ENCODE measurements at places on chromosomes 5 and 9.
A peak's percentile ranks its signal among the peaks of the same experiment; 100 is the strongest.

DNA sequence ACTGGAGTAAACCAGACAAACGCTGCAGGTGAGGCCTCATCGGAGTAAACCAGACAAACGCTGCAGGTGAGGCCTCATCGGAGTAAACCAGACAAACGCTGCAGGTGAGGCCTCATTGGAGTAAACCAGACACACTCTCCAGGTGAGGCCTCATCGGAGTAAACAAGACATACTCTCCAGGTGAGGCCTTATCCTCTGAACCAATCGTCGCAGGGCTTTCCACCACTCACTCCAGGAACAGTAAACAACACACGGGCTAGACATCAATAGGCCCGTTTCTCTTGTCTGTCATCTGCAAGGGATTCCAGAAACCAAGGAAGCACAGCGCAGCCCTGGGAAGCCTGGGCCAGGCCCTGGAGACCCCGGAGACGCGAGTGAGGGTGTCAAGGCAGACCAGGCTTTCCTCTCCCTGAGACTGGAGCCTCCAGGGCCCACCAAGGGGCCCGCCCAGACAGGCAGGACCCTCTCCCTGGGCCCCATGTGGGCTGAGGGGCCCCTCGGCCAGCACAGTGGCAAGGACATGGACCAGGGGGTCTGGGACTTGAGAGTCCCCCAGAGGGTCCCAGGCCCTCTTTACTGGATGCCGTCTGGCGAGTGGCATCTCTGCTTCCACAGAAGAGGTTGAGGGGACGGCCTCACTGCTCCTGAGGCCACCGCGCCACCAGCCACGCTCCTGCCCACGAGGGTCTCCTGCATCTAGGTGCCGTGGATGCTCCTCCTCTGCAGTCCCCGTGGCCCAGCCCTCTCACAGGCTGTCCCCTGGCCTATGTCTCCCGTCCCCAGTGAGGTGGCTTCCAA, 26.4 kb upstream of the NSMF start:
- DNase-seq, result no peak

DNA sequence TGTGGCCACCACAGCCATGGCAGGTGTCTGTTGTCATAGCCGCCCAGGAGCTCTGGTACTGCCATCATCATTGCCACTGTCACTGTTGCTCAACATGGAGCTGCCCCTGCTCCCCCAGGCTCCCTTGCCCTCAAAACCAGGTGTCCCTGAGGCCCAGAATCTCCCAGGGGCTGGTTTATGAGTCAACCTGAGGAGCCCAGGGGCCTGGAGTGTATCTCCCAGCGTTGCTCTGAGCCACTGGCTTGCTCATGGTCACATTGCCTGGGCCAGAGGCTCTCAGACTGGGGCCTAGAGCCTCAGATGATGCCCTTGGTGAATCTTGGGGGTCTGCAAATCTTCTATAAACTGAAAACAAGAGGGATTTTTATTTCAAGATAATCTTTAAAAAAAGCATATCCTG, 24.7 kb upstream of the TBC1D2 start:
- no peak for DNase-seq

DNA sequence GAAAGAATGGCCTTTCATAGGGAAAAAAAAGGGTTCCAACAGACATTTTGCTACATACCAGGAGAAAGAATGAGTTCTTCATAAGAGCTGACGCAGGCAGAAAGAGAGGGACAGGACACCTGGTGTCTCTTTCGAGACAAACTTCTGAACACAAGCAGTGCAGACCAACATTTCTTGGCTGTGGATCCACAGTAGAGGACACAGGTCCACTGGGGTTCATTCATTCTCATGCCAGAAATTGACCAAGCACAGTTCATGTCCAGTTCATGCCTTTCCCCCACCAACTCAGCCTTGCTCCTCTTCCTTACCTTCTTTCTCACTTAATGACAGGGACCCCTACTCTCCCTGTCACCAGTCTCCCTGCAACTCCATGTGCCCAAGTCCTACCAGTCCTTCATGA, 137.7 kb downstream of the WDR41 start:
- DNase-seq, result no peak

DNA sequence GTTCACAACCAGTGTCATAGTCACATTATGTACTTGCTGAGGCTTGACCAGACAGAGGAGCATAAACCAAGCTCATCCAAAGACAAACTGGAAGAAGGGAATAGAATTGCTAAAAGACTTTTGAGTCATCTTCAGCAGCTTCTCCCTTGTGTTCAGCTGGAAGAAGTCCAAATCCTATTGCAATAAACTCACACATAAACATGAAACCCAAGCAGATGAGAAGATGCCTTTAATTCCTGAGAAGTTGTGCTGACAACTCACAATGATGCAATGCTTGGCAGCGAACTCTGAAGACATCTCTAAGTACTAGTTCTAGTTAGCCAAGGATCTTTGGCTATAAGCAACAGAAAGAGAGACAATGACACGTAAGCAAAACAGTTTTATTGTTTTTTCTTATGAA, 642.1 kb downstream of the KCTD16 start:
- DNase-seq, result no peak

GRCh38 chr5:112388739-112389138, 30.3 kb downstream of the EPB41L4A start:
- DNase-seq, result no peak

DNA sequence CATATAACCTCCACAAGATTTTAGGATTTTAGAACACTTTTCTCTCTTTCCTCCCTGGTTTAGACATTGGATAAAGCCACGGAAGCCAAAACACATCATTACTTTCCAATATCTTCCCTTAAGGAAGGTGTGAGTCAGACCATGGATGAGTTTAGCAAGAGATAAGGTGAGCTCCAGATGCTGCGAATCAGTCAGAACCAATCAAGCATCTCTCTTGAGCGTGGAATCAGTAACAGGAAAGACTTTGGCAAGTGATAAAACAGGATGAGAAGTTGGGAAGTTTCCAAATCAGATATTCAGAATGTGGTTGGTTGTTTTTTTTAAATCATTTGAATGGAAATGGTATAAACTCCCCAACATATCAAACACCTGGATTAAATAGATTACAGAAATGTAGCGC, 397.8 kb downstream of the EFNA5 start:
- DNase-seq, result no peak

GRCh38 chr5:179974946-179975712, 67.4 kb upstream of the TBC1D9B start:
- peak; percentile 19 for DNase-seq

- DNase-seq, result no peak
Observed at GRCh38 chr5:73298772-73299630, 126.0 kb downstream of the TMEM174 start.

DNA sequence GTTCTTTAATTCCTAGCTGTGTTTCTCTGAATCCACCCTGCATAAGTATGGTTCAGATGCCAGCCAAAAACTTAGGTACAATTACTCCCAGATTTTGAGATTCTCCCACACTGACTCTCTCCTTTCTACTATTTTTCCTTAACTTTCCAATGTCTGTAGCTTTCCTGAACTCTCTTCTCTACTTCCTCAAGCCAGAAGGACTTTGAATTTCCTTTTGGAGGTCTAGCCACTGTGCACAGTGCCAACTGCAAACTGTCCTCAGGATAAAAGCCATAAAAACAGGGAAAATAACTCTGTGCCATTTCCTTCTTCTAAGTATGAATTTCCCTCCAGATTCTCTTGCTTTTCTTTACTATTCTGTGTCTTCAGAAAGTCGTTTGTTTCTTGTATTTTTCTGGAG, 157.2 kb downstream of the AP3B1 start:
- no peak for DNase-seq

DNA sequence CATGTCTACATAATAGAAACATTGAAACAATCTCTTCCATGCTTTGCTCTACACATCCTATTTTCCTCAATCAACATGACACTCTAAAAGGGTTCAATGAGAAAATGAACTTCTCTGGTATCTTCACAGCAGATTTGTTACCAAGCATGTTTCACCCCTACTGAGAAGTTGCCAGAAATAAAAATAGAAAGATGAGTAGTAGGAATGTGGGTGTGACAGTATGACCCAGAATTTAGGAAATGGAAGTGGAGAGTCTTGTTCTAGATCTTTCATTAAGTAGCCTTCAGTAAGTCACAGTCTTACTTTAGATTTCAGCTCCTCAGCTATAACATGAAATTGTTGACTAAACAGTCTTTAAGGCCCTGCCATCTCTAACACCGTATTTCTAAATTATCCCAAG, 581.8 kb downstream of the EFNA5 start:
- no peak for DNase-seq

- DNase-seq, result no peak
Observed at GRCh38 chr5:173452119-173452905, 124.1 kb upstream of the STC2 start.

- no peak for DNase-seq
Observed at GRCh38 chr9:129685220-129685932, 19.9 kb downstream of the PRRX2 start.
